Bronchial smooth muscle cell (primary cell): ENCODE measurements at places on chromosomes 7 and 10. TPM values are rescaled to one million over a fixed set of nuclear protein-coding genes. Genes with fewer than 3 reads are reported as not detected.

PIK3CG gene
- not detected in 2 replicates for total RNA-seq

CDC14C gene
- total RNA-seq: under 0.01 and 0.09 TPM in 2 replicates

PRLHR gene
- 0.09 TPM in 1 of 2 replicates, not detected in the other for total RNA-seq

PPP1R3C gene
- 125 and 167 TPM in 2 replicates for total RNA-seq

INMT gene
- 14.3 and 17.0 TPM in 2 replicates for total RNA-seq

TMEM72 gene
- total RNA-seq: not detected in 2 replicates

KEL gene
- not detected in 2 replicates for total RNA-seq

ARHGEF35 gene
- total RNA-seq: 2.5 and 2.7 TPM in 2 replicates

ARMC3 gene
- not detected in 2 replicates for total RNA-seq

FXYD4 gene
- total RNA-seq: not detected in 2 replicates

TEX47 gene
- total RNA-seq: not detected in 2 replicates

FKBP6 gene
- not detected in 2 replicates for total RNA-seq

SPDYE1 gene
- under 0.01 TPM in 1 of 2 replicates, not detected in the other for total RNA-seq

FGFBP3 gene
- 0.17 and 0.47 TPM in 2 replicates for total RNA-seq

FAM20C gene
- 37.5 and 61.9 TPM in 2 replicates for total RNA-seq
